ENCODE measurements at places on chromosomes 7 and 10.

- no peaks in the 10 kb centered on the region for H3K4me1 ChIP-seq
- no peak overlapping the region for H3K4me3 ChIP-seq
- DNase-seq: no peak
- no peak overlapping the region for H3K27ac ChIP-seq
Observed at GRCh38 chr7:113000316-113001020, 86.2 kb downstream of the GPR85 start.

GRCh38 chr10:14751921-14752320 is 22.8 kb downstream of the FAM107B start:
- H3K4me1 ChIP-seq: no peaks in the 10 kb centered on the region
- peaks cover 4% of the 10 kb centered on the region for H3K27me3 ChIP-seq
- H3K27ac ChIP-seq: no peak overlapping the region
- no peaks in the 10 kb centered on the region for H3K36me3 ChIP-seq
- DNase-seq: no peak
- H3K4me3 ChIP-seq: no peak overlapping the region

GRCh38 chr10:101066146-101066895 is 4.5 kb downstream of the KAZALD1 start:
- no peak overlapping the region for H3K4me3 ChIP-seq
- H3K4me1 ChIP-seq: peaks cover 28% of the 10 kb centered on the region
- DNase-seq: no peak
- no peaks in the 10 kb centered on the region for H3K27me3 ChIP-seq
- H3K27ac ChIP-seq: no peak overlapping the region
- no peaks in the 10 kb centered on the region for H3K36me3 ChIP-seq

- H3K4me1 ChIP-seq: no peaks in the 10 kb centered on the region
- no peak for DNase-seq
- H3K27ac ChIP-seq: no peak overlapping the region
Observed at GRCh38 chr10:130339091-130339490, 202.9 kb downstream of the GLRX3 start.

GRCh38 chr10:122191936-122192541 is 79.1 kb upstream of the BTBD16 start:
- peak; percentile 56 for DNase-seq
- no peaks in the 10 kb centered on the region for H3K36me3 ChIP-seq
- no peak overlapping the region for H3K4me3 ChIP-seq
- peaks cover 8% of the 10 kb centered on the region for H3K4me1 ChIP-seq

DNA sequence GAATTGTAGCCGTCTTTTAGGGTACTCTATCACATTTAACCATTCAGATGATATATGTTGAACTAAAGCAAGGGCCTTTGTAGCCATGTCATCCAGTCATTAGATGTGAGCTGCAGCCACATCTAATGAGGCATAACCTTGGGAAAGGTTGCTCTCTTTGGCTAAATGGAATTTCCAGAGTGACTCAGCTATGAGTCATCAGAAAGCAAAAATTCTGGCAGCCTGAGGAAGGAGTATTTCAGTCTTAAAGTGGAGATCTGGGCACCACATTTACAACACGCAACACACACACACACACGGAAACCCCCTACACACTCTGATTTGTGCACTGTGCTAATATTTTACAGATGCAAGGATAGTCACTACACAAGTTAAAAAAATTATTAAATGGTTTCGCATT is 176.9 kb upstream of the ZWINT start:
- H3K27me3 ChIP-seq: no peaks in the 10 kb centered on the region
- H3K4me1 ChIP-seq: no peaks in the 10 kb centered on the region
- H3K27ac ChIP-seq: no peak overlapping the region
- H3K4me3 ChIP-seq: no peak overlapping the region

DNA sequence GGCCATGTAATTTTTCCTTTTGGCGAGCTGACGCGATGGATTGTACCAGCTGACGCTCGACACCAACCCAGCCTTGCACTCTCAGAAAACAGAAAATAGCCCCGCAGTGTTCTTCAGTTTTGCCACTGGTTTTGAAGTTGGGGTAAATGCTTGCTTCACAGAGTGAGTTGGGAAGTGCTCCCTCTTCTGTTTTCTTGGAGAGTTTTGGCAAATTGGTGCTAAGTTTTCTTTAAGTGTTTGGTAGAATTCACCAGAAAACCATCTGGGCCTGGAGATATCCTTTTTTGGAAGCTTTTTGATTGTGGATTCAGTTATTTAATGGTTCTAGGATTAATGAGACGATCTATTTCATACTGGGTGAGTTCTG is 252.8 kb downstream of the ELFN1 start:
- no peaks in the 10 kb centered on the region for H3K27me3 ChIP-seq
- no peak overlapping the region for H3K4me3 ChIP-seq
- H3K27ac ChIP-seq: no peak overlapping the region
- DNase-seq: no peak
